Chondrocyte (in vitro differentiated cells): ENCODE measurements at places on chromosomes 16 and 17. TPM values are rescaled to one million over a fixed set of nuclear protein-coding genes. Genes with fewer than 3 reads are reported as not detected.
A peak's percentile ranks its signal among the peaks of the same experiment; 100 is the strongest.

- peak overlapping the region; percentile 83 for H3K27ac ChIP-seq
- H3K36me3 ChIP-seq, result peaks cover 14% of the 10 kb centered on the region
- H3K4me3 ChIP-seq, result peak overlapping the region; percentile 80
- no peak for DNase-seq
- no peaks in the 10 kb centered on the region for H3K27me3 ChIP-seq
- H3K4me1 ChIP-seq, result peaks cover 48% of the 10 kb centered on the region
Observed at GRCh38 chr17:39194985-39195524, 2.4 kb downstream of the CACNB1 start.

DNA sequence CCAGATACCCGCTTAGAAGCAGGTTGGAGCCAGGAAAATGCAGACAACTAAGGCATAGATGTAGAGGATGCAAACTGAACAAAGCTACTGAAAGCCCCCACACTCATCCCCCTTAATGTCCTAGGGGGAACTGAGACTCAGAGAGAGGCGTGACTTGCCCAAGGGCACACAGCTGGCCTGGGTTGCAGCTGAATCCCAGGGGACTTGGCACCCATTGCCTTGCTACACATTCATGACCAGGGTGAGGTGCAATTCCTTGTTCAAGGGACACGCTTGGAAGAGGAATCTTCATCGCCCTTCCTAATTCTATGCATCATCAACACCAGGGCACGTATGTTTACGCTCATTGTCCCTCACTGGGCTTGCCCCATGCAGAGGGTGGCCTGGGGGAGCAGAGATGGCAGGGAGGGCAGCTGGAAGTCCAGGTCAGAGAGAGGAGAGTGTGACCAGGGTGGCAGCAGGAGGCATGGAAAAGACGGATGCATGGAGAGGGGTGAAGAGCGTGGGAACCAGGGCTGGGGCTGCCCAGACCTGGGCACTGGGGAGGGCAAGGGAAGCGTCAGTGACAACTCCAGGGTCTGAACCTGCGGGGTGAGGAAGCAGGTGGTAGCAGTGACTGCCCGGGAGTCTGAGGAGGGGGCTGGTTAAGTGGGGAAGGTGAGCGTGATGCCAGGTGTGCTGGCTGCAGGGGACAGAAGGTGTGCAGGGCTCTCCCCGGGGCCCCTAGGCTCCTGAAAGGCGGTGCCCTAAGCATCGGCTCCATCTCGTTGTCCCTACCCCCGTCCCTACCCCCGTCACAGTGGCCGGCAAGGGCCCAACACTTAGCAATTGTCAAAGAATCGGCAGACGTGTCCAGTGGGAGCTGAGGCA lies 267.1 kb upstream of the TNRC6C start:
- H3K4me3 ChIP-seq, result no peak overlapping the region
- peak overlapping the region; percentile 43 for H3K27ac ChIP-seq
- no peaks in the 10 kb centered on the region for H3K36me3 ChIP-seq

DNA sequence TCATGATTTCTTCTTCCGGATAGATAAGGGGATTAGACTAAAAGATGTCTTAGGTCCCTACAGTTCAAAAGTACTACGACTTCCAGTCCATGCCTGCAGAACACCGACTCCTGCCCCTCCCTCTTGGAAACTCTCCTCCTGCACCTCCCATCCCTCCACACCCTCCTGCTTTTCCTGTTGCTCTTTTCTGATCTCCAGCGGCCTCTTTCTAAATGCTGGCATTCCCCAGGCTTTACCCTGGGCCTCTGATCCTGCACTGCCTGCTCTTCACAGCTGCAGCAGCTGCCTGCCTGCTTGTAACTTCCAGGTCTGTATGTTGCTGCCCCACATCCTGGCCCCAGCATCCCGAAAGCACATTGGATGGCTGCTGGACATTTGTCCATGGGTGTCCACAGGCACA lies 154.2 kb downstream of the KCNJ12 start:
- DNase-seq, result no peak
- H3K4me3 ChIP-seq, result no peak overlapping the region
- no peak overlapping the region for H3K27ac ChIP-seq
- H3K36me3 ChIP-seq, result peaks cover 15% of the 10 kb centered on the region

DNA sequence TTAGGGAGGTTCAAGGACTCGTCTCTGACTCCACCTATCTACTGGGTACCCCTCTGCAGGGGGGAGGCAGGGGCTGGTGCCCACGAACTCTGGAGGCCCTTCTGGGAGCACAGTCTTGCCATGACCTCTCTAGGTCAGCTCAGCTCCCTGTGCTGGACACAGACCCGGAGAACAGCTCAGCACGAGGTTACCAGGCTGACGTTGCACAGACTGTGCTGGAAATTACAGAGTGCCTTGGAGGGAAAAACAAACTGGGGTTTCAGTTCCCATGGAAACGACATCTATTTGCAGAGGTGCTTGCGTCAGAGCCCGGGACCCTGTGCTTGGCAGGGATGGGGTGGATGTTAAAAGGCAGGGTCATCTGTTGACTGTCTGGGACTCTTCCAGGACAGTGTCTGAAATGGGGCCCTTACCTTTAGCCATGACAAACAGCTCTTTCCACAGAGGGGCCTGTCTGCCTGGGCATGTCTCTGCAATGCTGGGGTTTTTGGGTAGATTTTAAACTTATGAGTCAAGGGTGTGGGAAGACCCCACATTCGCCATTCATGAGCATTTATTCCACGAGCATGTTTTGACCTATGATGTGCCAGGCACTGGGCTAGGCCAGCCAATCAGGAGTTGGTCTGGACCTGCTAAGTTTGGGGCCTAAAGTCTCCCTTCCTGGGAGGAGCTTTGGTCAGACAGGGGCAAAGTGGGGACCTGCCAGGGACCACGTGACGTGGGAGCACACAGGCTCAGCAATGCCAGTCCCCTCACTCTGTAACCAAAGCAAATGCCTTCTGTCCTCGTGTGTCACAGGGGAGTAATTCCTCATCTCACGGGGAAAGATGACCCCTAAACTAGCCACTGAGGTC lies 22.5 kb downstream of the CCR7 start:
- peak; percentile 56 for DNase-seq
- H3K4me3 ChIP-seq, result no peak overlapping the region
- H3K27ac ChIP-seq, result peak overlapping the region; percentile 97

DNA sequence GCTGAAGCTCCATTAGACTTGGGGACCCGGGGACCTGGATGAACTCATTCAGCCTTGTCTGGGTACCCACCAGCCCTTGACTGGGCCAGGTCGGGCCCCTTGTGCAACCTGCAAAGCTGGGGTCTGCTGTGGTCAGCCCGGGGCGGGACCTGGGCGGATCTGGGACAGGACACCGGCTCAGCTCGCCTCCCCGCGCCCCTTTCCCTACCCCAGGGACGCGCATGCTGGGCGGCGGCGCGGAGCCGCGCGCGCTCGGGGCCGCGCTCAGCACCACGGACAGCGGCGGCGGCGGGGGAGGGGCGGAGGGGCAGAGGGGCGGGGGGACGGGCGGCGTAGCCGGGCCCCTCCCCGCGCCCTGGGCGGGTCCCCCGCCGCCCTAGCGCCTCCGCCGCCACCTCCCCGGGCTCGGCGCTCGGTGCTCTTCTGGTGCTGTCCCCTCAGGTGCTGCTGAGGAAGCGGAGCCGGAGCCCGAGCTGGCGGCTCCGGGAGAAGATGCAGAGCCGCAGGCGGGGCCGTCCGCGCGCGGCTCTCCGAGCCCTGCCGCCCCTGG lies 7.4 kb downstream of the ACD start:
- peaks cover 13% of the 10 kb centered on the region for H3K27me3 ChIP-seq
- no peak overlapping the region for H3K4me3 ChIP-seq
- DNase-seq, result no peak
- no peaks in the 10 kb centered on the region for H3K36me3 ChIP-seq
- no peak overlapping the region for H3K27ac ChIP-seq

GRCh38 chr16:89732918-89733242 lies 11.5 kb downstream of the ZNF276 start:
- peaks cover 3% of the 10 kb centered on the region for H3K4me1 ChIP-seq
- H3K36me3 ChIP-seq, result peaks cover 29% of the 10 kb centered on the region
- H3K4me3 ChIP-seq, result no peak overlapping the region
- no peaks in the 10 kb centered on the region for H3K27me3 ChIP-seq
- no peak for DNase-seq

The YBX2 gene
- 0.56 to 0.57 TPM in 2 of 3 replicates, not detected in the other for total RNA-seq

The PROCA1 gene
- total RNA-seq, result 1.4 to 2.3 TPM (median 2.0 TPM) in 3 replicates

The TM4SF5 gene
- total RNA-seq, result not detected in 3 replicates

The TMEM238L gene
- total RNA-seq, result not detected in 3 replicates

The ADCY9 gene
- 22.6 to 31.9 TPM (median 31.6 TPM) in 3 replicates for total RNA-seq

The ENPP7 gene
- total RNA-seq, result not detected in 3 replicates

The AIPL1 gene
- total RNA-seq, result not detected in 3 replicates

The TEX19 gene
- total RNA-seq, result not detected in 3 replicates
